Epithelial cell of proximal tubule (primary cell): ENCODE measurements at places on chromosomes 5 and 9. TPM values are rescaled to one million over a fixed set of nuclear protein-coding genes. Genes with fewer than 3 reads are reported as not detected.

Gene RNF183
- total RNA-seq, result 3.9 TPM in 1 of 2 replicates, not detected in the other

Gene SPATA31E1
- not detected in 2 replicates for total RNA-seq

Gene ELP1
- total RNA-seq, result 19.8 and 22.2 TPM in 2 replicates

Gene C5orf34
- 3.6 and 6.9 TPM in 2 replicates for total RNA-seq

Gene ENTREP1
- 0.87 and 4.6 TPM in 2 replicates for total RNA-seq

Gene KIF27
- 1.5 and 2.7 TPM in 2 replicates for total RNA-seq

Gene LCN2
- 45.7 and 106 TPM in 2 replicates for total RNA-seq

Gene HTR4
- not detected in 2 replicates for total RNA-seq

Gene SPAG8
- total RNA-seq, result 0.12 and 0.14 TPM in 2 replicates

Gene FCHO2
- 5.5 and 5.9 TPM in 2 replicates for total RNA-seq

- DNase-seq, result no peak
These were observed 32.3 kb upstream of the NPM1 start for GRCh38 chr5:171355302-171355724.

DNA sequence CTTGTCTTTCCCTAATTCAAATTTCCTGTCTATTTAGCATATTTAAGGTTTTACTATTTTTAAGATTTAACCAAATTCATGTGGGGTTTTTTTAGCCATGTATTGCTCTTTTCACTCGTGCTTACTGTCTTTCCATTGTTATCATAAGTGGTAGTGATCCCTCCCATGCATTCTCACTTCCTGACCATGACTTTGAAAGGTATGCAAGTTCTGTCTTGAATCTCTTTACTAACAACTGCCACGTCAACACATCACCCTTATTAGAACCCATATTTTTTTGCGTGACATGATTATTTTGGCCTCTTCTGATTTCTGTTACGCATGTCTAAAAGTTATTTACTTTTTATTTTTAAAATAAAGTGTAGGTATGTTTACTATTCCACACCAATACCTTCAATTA lies 94.7 kb upstream of the CDH6 start:
- DNase-seq, result no peak

GRCh38 chr9:127968042-127968441 lies 12.7 kb downstream of the EEIG1 start:
- DNase-seq, result no peak

DNA sequence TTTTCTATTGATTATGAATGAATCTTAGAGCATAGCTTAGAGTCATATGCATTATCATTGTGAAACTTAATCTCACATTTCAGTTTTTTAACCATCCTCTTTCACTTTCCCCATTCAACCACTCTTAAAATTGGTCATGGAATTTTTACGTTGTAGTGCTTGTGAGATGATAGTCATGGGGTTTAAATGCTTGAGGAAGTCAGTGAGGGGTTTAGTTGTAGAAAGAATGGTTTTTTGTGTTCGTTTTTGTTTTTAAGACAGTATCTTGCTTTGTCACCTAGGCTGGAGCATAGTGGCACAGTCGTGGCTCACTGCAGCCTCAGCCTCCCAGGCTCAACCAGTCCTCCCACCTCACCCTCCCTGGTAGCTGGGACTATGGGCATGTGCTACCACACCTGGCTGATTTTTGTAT lies 19.6 kb downstream of the UGCG start:
- DNase-seq, result no peak

- no peak for DNase-seq
These were observed 452.3 kb upstream of the PTGER4 start for GRCh38 chr5:40227366-40227765.

DNA sequence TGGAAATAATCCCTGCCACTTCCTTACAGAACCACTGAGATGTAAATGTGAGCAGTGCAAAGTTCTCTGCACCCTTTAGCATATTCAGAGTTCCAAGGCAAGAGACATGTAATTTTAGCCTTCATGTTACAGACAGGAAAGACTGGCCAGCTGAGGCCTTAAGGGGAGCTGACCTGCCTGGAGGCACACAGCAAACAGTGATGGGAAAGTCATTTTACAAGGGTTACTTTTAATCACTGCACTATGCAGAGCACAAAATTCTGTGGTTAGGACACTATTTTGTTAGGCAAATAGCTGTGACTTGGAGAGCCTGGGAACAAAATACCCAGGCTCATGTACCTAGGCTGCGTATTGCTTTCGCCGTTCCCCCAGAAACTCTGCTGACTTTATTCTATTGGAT lies 30.2 kb upstream of the TNIP1 start:
- no peak for DNase-seq

DNA sequence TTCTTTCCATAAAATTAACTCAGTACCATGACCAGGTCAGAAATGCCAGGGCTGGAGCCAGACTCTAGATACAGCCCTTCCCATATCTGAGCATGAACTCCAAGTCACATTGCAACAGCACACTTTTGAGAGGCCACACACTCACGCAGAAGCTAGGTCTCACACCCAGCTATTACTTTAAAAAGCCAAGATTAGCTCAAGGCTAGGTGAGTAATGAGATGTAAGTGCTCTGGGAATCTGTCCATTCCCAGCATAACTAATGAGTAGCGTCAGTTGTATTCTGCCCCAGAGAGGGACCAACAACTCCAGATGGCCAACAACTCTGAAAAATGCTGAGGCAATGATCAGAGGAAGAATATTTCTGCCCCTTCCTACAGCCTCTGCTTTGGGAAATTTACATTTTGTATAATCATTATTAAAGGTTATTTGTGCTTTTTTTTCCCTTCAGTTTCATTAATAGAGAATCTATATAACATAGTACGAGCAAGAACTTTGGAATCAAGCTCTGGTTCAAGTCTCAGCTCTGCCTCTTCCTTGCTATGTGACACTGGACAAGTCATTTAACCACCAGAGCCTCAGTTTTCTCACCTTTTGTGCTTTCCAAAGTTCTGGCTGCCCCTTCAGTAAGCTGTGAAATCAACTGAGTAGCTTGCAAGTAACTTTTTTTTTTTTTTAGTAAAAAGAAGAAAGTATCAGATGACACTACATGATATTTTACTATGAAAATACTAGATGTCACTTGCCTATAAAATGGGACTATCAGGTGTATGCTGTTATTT lies 118.3 kb downstream of the NR6A1 start:
- DNase-seq, result peak; percentile 86

DNA sequence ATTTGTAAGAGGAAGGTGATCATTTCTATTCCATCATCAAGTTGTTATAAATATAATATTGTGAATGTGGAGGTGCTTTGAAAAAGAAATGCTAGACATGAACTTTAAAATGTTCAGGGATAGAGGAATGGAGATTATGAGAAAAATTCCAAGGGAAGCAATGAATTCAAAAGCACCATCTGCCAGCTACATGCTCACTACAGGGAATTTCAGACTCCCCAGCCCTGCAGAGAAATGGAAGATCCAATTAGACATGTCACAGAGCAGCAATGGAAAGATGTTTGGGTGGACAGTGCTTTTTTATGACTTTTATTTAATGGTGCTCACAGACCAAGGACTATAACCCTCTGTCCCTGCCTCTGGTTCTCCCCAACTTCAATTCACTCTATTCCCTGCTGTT lies 209.7 kb downstream of the ESM1 start:
- DNase-seq, result no peak

GRCh38 chr5:141565826-141566570 lies 52.8 kb downstream of the DIAPH1 start:
- DNase-seq, result no peak

GRCh38 chr9:136051453-136051836 lies 43.6 kb downstream of the NACC2 start:
- no peak for DNase-seq
